Left forelimb (tissue), 1 donor: ENCODE measurements at places on chromosomes 11 and 22.

- DNase-seq: no peak
Measured at GRCh38 chr11:59857439-59858434, 8.6 kb downstream of the TCN1 start.

- DNase-seq: no peak
Measured at GRCh38 chr22:36687516-36687915, 16.0 kb downstream of the CACNG2 start.

- DNase-seq: no peak
Measured at GRCh38 chr11:126886636-126887035, 113.9 kb downstream of the KIRREL3 start.

DNA sequence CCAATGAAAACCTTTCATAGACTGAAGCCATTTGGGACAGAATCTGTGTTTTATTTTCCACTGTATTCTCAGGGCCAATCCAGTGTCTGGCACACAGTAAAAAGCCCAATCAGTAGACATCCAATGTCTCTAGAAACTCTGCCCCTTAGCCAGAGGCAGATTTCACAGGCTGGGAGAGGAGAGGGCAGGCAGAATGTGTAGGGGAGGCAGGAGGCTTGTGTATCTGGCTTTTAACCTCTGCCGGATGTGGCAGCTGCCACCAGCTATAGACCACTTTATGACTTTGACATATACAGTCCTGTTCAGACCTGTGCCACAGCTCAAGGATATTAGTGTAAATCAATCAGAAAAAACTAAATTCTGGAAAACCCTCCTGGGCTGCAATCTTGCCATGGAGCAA lies 4.4 kb downstream of the EXPH5 start:
- DNase-seq: no peak

DNA sequence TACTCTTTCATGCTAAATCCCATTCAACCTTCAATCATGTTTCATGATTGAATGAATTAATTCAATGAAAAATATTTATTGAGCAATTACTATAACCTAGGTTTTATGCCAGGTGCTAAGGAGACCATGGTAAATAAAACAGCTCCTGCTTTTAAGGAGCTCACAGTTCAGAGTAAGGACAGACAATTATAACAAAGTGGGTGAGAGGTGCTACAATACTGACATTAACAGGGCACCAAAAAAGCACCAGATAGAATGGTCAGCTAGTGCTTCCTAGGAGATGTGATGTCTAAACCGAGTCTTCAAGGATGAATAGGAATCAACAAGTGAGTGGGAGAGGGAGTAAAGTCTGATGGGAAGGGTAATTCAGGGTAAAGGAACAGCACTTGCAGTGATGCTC lies 366.7 kb downstream of the SOX6 start:
- DNase-seq: no peak

- no peak for DNase-seq
Measured at GRCh38 chr11:128914216-128915148, 23.3 kb downstream of the KCNJ5 start.

DNA sequence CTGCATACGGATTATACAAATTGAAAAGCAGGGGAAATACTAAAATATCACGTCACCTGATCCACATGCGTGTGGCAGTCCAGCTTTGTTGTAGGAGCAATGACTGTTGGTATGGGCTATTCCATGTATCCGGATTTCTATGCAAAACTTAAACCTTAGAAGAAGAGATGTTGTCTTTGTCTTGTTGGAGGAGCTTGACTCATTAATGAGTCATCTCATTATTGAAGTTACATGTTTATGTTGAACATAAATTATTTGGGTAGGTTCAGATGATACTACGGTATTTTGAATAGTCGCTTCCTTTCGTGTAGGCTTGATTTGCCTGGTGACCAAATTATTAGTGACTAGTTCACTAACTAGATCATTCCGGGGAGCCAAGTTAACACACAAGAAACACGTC lies 806 bp upstream of the SAAL1 start:
- DNase-seq: no peak

DNA sequence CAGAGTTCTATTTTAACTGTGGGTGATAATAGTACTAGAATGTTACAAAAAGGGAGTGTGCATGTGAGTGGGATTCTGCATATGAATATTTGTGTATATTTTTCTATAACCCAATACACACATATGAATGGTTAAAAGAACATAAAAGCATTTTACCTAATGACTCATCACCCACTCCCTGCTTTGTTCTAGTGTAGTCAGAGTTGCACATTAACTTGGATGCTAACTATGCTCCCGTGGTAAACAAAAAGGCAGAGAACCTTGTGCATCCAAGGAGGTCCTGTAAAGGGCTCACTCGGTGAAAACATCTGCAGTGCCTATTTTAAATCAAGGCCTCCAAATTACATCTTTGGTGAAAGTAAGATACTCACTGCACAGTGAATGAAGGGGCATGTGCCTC lies 1289.4 kb downstream of the LRRC4C start:
- no peak for DNase-seq

- no peak for DNase-seq
Measured at GRCh38 chr11:116955548-116955947, 118.1 kb upstream of the APOA1 start.
